ENCODE measurements at places on chromosomes 13 and 19.

- DNase-seq = no peak
Observed at GRCh38 chr13:104837756-104838155, 1697.7 kb downstream of the EFNB2 start.

GRCh38 chr19:567296-567900, 5.0 kb upstream of the BSG start:
- DNase-seq = no peak

- DNase-seq = no peak
Observed at GRCh38 chr19:49594993-49595818, 4.2 kb downstream of the PRR12 start.

DNA sequence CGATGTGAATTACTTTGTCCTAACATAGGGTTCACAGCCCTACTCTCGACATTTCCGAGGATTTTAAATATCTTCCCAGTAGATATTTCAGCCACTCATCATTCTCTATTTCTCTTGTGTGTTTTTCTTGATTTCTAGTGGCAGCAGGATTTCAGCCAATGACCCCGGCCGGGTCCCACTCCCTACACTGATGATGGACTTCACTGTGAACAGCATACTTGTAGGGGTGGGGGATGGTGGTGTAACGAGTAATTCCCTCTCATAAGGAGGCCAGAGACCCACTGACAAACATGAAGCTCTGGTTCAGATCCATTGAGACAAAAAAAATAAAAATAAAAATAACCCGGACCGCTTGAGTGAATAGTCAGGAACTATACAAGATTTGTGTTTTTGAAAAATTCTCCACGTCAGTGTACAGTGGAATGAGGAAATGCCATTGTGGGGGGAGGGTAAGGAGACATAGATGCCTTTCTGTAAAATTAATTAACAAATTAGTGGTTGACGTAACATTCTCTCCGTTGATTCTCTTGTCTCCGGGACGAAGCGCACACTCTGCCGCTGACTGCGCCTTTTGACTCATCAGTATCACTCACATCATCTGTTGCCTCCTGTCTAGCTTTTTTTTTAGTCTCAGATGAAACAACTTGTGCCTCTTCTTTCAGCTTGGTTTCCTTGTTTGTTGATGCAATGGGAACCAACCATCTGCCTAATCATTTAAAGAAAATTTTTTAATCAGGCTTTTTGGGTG, 48.8 kb upstream of the IRS2 start:
- DNase-seq = no peak

DNA sequence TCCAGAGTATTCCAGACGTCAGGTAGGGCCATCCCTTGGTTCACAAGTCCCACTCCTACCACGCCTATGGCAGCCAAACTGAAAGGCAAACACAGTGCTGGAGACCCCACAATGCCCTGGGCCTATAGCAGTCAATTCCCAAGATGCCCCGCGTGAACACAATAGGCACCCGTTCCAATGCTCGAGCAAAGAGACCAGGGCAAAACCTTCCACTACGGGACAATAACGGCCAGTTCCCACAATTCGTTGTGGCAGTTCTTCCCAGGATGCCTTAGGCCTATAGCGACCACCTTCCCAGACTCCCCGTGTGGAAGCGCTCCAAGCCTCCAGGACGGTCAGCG, 538 bp downstream of the ZNF428 start:
- DNase-seq = no peak

- no peak for DNase-seq
Observed at GRCh38 chr13:106042996-106043581, 492.4 kb downstream of the EFNB2 start.

DNA sequence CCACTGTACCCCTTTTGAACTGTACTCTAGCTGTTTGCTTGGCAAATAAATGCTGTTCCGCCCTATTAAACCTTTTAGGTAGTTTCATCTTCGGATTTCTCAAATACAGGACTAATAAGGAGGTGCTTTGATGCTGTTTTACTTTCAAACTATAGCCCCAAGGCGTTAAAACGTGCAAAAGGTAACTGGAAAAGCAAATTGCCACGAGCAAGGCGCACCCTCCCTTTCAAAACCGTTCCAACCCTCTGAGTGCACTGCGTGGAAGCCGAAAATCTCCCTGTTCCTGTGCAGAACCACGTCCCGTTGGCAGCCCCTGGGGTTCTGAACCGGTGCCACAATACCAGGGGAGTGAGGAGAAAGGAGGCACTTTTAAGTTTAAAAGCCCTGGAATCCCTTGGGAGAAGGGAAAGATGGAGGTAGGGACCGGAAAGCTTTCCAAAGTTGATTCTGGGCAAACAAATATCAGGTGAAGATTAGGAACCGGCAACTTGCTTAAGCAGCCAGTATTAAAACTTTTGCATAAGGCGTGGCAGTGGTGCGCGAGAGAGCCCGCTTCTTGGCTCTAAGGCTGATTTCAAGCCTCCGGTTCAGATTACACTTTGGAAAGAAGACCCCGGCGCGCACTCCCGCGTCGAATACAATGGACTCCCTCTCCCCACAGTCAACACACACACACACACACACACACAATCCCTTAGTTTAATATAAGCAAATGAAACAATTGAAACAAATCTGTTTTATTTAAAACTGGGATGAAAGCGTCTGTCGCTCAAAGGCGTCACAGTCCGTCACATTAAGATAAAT, 9.5 kb downstream of the POU4F1 start:
- no peak for DNase-seq

DNA sequence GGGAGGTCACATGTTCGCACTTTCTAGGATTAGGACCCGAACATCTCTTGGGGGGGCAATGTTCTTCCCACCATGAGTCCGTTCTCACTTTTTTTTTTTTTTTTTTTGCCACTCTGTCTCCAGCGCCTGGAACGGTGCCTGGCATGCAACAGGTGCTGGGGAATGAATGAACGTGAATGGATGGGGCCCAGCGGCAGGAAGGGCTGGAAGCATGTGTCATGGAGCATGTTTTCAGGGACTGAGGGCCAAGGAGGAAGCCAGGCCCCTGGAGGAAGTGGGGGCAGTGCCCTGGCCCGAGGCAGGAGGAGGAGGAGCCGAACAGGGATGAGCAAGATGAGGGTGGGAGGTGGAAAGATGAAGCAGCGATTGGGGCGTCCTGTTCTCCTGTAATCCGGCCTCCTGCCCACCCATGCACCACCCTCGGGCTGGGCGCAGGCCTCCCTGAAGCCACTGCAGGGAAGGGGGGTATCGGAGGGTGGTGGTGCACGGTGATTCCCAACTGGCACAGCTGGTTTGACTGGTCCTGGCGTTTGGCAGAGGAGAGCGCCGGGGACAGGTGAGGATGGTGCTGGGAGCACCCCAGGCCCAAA, 8.8 kb upstream of the SULT2B1 start:
- no peak for DNase-seq

DNA sequence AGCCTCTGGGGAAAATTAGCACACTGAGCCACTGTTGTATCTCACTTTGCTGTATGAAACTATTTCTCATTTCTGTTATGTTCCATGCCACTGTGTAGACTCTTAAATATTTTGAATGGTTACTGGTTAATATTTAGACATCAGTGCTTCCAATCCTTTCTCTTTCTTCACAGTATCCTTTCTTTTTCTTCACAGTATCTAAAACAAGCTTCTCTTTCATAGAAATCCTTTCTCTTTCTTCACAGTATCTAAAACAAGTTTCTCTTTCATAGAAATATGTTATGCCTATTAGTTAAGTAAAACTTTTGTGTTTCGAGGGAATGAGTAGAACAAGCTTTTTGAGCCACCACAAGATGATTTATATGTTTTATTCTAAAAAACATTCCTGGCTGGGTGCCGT, 326.8 kb upstream of the KLF12 start:
- DNase-seq = no peak

- DNase-seq = no peak
Observed at GRCh38 chr13:110409581-110409992, 102.5 kb downstream of the COL4A2 start.

- DNase-seq = no peak
Observed at GRCh38 chr13:45823583-45823982, 28.0 kb downstream of the SIAH3 start.

GRCh38 chr19:44635581-44636438, 7.9 kb upstream of the PVR start:
- DNase-seq = no peak

- no peak for DNase-seq
Observed at GRCh38 chr13:28493740-28494503, 1.0 kb downstream of the FLT1 start.

GRCh38 chr13:22235285-22235949, 564.5 kb downstream of the FGF9 start:
- DNase-seq = no peak

GRCh38 chr13:28477709-28477973, 17.3 kb downstream of the FLT1 start:
- no peak for DNase-seq

- DNase-seq = no peak
Observed at GRCh38 chr19:16821081-16821480, 8.1 kb upstream of the SIN3B start.

DNA sequence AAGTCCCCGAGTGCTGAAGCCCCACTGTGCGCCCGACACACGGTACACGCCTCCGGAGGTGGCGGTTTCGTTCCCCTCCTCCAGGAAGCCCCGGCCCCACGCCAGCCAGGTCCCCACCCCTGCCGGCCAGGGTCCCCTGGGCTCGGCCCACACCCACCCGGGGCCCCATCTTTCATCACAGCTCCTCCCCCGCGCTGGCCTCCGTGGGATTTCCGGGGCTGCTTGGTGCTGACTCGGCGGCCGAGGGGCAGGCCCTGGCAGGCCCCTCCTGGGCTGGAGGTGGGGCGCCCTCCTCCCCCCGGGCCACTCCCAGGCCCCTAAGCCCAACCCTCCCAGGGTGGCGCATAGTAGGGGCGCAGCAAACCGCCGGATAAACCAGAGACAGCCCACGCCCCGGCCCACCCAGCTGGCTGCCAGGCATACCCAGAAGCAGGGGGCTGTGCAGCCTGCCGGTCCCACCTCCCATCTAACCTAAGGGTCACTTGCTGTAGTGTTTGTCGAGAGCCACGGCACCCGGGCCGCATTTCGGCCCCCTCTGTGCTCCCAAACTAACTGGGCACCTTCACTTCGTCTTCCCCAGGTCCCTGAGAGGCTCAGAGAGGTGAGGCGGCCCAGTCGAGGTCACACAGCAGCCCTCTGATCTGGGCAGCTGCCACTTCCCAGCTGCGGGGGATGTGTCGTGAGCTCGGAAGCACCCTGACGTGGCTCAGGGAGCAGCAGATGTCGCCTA, 6.6 kb downstream of the ZBTB7A start:
- peak; percentile 46 for DNase-seq

DNA sequence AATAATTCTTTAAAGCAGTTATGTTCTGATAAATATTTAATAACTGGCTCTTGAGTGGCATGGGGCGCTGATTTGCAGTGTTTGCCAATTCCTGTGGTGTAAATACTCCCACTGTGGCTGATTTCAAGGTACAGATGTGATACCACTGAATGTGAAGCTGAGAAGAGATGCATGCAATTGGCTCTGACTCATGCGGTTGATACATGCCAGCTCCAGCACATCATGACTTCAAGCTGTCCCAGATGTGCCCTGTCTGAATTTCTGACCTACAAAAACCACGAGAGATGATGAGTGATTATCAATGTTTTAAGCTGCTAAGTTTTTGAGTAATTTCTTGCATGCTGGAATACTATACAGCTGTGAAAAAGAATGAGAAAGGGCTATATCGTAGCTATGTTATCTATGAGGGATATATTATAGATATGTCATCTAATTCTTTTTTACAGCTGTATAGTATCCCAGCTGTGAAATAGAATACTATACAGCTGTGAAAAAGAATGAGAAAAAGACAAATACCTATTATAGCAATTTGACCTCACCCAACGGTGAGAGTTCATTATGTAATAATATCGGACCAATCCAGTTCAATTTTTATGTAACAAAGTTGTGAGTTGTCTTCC, 7.6 kb upstream of the ACSBG2 start:
- no peak for DNase-seq

DNA sequence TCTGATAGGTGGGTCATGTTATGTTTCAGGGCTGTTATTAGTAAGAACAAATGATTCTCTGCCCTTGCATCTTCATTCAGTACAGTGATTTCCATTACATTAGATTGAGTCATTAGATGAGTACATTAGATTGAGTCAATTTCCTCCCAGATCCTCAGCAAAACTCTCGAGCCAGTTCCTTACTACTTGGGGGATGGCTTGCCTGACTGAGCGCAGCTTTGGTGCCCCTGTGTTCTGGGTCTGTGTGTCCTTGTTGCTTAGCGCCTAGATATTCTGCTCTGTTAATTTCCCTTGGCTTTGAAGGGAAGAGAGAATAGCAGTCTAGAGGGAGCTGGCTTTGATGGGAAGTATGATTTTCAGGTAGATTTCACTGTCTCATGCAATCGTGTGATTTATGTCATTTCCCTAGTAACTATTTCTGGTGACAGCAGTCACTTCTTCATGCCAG, 19.1 kb upstream of the SCEL start:
- no peak for DNase-seq

DNA sequence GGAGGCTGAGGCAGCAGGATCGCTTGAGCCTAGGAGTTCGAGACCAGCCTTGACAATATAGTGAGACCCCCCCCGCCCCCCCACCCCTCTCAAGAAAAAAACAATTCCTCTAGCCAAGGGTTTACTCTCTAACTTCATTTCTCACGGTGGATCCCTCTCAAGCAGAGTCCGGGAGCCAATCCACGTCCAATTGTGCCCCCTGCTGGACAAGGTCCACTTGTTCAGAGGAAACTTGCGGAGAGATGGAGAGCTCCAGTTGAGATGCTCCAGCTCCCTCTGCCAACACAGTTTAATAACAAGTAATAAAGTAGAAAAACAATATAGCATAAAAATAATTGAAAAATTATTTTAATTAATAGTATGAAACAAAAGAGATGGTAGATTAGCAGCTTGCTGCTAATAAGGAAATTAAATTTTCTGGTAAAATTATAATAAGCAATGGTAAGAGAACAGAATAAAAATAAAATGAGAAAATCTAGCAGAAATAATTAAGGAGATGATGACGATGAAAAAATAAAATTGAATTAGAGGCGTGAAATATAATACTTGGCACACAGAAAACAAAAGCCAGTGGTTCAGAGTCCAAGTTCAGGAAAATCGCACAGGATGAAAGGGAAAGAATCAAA, 14.5 kb upstream of the SIGLEC14 start:
- no peak for DNase-seq

DNA sequence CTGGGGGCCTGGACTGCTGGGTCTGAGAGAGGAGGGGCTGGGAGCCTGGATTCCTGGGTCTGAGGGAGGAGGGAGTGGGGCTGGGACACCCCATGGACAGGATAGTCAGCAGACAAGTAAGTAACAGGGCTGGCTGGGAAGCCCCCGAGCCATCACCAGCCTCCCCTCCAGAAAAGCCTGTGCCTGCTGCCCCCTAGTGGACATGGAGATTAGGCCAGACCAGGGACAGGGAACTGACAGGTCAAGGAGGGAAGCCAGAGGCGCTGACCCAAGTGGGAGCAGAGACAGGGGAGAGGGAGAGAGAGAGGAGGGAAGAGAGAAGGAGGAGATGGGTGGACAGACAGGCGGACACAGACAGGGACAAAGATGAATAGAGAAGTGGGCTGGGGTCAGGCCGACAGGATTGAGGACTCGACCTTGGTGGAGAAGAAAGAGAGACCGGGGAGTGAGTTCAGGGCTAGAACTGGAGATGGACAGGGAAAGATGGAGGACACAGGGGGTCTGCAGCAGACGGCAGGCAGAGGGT, 6.7 kb upstream of the ERFL start:
- DNase-seq = peak; percentile 62

GRCh38 chr13:61294467-61295191, 121.0 kb downstream of the PCDH20 start:
- DNase-seq = no peak
